ENCODE measurements at places on chromosomes 7 and 10.
A peak's percentile ranks its signal among the peaks of the same experiment; 100 is the strongest.

DNA sequence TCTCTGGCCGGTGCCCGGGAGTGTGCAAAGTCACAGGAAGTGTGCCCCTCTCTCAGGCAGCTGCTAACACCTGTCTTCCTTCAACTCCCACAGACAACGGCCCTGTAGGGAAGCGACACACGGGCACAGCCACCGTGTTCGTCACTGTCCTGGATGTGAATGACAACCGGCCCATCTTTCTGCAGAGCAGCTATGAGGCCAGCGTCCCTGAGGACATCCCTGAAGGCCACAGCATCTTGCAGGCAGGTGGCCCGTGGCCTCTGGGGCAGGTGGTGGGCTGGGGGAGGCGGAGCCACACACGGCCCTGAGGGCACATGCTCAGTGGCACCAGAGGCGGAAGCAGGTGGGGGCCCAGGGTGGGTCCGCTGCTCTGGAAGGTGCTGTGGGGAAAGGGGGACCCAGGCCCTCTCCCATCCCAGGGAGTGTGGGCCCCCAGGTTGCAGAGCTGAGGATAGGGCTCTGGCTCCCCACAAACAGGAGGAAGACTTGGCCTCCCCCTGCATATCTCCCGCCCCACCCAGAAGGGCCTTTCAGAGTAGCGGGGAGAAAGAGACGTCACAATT, 6.9 kb downstream of the C10orf105 start:
- DNase-seq, result no peak

DNA sequence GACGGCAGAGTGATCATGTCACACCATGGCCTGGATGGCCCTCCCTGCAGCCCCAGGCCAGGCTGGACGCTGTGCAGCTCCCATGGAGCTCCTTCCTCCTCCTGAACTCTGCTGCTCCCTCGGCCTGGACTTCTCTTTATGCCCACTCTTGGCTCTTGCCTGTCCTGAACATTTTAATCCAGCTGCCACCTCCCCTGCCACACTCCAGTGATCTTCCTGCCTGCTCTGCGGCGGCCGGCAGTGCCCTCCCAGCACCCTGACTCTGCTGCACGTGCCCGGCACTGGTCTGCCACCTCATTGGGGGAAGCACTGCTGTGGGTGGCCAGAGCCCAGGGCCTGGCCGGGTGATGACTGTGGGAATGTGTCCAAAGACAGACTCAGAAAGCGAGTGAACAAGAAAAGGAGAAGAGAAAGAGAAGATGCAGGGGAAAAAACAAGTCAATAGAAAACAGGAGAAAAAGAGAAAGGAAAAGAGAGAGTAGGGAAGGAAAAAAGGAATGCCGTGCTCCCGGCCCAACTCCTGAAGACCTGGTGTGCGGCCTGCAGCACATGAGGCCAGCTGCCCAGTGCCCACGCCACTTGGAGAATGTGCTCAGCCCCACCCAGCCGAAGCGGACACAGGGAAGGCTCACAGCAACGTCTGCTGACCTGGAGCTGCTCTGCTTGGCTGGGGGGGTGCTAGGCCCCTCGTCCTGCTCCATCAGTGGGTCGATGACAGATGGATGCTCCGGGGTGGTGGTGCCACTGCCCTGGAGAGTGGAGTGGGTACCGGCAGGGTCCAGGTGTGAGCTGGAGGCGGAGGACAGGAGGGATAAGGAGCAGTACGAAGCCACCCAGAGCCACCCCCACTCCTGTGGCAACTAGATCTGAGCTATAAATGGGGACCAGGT, 115.9 kb downstream of the DLG5 start:
- no peak for DNase-seq

- DNase-seq, result no peak
Measured at GRCh38 chr10:77671594-77672252, 34.1 kb upstream of the KCNMA1 start.

DNA sequence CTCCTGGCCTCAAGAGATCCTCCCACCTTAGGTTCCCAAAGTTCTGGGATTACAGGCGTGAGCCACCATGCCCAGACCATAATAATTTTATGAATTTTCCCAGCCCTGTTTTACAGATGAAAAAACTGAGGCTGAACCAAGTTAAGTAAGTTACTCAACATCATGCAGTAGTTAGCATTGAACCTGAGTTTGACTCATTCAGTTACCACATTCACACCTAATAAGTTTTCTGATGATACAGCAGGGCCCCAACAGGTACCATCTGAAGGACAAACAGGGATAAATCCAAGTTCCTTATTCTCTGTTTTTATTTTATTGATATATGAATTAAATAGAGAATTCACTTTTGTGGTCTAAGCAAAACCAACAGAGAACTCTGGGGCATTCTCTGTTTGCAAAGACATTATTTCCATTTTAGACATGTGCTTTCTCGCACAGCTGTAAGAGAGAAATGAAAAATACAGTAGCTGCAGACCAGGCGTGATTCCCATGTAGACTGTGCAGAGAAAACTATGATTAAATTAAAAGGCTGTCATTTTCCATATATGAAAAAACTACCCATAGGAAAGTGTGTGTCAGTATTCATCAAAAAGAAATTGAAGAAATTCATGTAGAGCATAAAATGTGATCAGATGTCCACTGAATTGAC, 26.6 kb downstream of the APBB1IP start:
- DNase-seq, result no peak

DNA sequence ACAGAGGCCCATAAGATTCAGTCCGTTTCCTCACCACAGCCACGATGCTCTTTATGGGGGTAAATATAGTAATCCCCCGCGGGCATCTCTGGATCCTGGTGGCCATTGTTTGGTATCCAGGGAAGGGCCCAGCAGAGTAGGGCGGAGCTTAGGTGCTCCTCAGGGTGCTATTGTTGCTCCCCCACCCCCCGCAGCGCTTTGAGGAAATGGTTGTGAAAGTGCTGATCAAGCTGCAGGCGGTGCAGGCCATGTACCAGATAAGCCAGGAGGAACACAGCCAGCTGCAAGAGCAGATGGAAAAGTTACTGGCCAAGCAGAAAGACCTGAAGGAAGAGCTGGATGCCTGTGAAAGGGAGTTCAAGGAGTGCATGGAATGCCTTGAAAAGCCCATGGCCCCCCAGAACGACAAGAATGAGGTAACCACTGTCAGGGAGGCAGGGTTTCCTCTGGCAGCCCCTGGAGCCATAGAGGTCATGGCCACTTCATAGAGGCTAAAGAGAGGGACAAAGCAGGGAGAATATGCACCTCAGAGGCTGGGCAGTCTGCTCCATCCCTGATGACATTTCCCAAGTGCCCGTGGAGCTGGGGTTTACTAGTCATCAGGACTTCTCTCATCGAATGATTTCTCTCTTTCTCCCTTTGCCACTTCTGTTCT, 17.6 kb upstream of the FLNC start:
- no peak for DNase-seq

GRCh38 chr10:34655286-34656170, 159.6 kb downstream of the PARD3 start:
- DNase-seq, result peak; percentile 15

DNA sequence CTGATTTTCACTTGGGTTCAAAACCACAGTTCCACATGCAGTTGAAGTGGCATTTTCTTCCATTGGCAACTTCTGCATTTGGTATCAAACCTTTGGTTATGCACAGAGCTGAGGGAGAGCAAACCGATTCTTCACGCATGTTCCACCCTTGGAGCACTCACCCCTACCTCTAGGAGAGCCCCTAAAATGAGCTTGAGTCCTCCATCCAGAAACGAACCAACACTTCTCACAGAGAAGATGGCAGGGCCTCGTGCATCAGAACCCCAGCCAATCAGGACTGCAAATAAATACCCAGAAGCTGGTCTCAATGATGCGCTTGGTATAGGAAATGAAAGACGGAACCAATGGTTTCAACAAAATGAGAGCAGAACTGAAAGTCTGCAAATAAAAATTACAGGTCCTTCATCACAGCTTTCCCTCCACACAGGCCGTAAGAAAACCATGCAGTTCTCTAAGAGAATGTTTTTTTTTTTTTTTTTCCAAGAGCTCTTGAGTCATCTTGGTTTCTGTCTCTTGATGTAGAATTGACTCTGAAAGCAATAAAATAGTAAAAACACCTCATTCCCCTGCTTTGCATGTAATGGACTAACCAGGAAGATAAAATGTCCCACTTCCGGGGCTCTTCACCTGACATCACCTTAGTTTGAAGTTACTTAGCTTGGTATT, 23.9 kb downstream of the KLF6 start:
- DNase-seq, result peak; percentile 82

GRCh38 chr7:129655811-129656210, 44.3 kb downstream of the NRF1 start:
- DNase-seq, result no peak

DNA sequence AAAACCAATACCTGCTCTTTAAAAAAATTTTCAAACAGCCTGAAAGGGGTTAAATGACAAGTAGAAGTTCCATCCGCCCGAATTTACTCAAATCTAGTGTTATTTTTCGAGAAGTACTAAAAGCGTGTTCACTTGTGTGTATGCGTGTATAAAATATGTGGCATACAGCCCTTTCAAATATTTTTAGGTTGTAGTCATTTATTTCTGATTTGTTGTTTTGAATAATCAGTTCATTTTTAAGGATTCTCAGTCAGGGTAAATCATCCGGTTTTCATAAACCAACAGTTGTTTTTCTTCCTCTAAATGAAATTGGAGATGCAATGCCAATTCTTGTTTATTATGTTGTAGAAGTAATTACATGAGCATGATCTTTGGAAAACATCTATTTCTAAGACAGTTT, 6.9 kb upstream of the SUN1 start:
- no peak for DNase-seq

GRCh38 chr10:90775351-90776028, 82.3 kb downstream of the HTR7 start:
- no peak for DNase-seq

DNA sequence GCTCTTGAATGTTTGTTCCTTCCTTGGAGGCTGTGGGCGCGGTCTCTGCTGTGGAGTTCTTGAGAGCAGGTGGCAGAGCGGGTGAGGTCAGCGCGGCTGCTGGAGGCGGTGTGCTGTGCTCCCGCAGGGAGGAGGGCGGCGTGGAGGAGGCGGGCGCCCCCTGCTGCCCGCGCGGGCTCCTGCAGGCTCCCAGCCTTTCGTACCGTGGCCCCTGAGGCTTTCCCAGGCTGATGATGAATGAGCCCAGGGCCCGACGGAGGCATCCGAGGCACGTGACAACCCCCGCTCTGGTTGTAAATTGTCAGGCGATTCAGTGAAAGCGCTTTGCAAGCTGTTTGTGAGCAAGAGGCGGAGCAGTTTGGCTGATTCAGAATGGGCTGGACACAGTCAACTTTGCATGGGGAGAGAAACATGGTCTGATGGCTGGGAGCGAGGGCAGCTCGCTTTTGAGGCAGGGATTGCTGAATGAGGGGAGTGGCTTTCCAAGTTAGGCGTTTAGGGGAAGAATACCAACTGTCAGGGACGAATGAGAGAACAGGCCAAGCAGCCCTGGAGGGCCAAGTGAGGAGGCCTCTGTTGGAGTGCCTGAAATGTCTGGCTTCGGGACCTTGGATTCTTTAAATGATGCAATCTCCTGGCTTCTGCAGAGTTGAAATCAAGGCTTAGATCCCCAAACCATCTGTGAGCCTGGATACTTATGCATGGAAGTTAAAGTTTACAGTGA, 46.6 kb downstream of the CDHR3 start:
- peak; percentile 4 for DNase-seq

- no peak for DNase-seq
Measured at GRCh38 chr10:101879456-101880231, 36.0 kb upstream of the KCNIP2 start.

DNA sequence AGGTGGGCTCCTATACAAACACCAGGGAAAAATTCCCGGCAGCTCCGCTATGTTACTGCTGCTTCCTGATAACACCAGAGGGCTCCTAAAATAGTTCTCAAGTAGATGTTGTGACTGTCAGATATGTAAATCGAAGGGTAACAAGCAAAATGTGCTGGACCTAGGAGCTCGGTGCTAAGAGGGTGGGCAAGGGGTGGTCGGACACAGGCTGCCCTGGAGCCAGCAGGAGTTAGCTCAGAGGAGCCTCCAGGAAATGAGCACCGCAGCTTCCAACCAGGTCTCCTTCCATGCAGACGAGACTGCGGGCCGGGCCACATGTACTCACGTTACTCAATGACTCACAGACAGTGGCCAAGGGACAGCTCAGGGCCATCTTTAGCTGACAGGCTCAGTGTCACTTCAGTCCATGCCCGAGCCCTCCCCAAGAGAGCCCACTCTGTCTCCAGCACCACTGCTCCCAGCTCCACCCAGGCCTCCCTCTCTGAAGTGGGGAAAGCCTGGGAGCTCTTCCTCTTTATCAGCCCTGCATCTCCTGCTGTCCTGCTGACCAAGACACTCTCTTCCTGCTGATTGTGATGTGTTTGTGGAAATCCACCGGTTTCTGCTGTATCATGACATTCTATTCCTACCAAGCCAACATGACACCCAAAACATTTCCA, 37.2 kb upstream of the TMEM273 start:
- no peak for DNase-seq

DNA sequence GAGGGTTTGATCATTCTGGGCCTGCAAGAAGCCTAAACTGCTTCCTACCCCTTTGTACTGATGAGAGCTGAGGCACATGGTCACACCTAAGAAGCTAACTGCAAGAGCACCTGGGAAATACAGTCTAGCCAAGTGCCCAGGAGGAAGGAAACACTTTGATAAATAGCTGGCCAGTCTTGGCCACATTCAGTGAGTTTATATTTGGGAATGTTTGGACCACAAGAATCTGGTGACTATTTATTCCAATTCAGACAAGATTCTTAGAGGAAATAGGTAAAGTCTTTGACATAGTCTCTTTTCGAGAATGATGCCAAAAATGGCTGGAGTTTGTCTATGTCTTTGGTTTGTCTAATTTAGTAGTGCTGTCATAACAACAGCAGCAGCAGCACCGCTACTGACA, 213.6 kb downstream of the KIF20B start:
- no peak for DNase-seq
